ENCODE measurements at places on chromosomes 4 and X. TPM values are rescaled to one million over a fixed set of nuclear protein-coding genes. Genes with fewer than 3 reads are reported as not detected.

Gene STPG2
- polyA plus RNA-seq = 0.12 TPM

Gene NDST3
- polyA plus RNA-seq = 0.02 TPM

Gene CFAP299
- not detected for polyA plus RNA-seq

Gene CHRDL1
- 2.2 TPM for polyA plus RNA-seq

Gene WDFY3
- 9.9 TPM for polyA plus RNA-seq

Gene FBXO8
- polyA plus RNA-seq = 12.5 TPM

Gene NAT8L
- polyA plus RNA-seq = 7.2 TPM
